ENCODE measurements at places on chromosomes 3 and 15. TPM values are rescaled to one million over a fixed set of nuclear protein-coding genes. Genes with fewer than 3 reads are reported as not detected.

DNA sequence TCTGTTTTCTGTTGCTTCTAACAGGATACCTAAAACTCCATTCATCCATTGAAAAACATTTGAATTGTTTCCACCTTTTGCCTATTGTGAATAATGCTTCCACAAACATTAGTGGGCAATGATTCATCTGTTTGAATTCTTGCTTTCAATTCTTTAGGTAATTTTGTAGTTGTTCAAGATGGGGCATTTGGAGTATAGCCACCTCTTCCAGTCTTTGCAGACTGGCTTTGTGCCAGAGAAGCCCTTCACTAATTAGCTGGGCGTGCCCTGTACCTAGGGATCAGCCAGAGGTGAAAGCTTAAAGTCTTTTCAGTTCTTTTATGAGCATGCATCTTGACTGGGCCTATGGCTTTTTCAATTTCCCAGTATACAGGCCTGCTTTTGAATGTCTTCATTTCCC is 10.9 kb downstream of the RTP1 start:
- no peak for DNase-seq

GRCh38 chr15:92200891-92201290 is 192.8 kb upstream of the ST8SIA2 start:
- DNase-seq: no peak

GRCh38 chr15:94253742-94254141 is 22.4 kb downstream of the MCTP2 start:
- no peak for DNase-seq

GRCh38 chr3:22421589-22421988 is 670.6 kb upstream of the ZNF385D start:
- DNase-seq: no peak

- no peak for DNase-seq
Measured at GRCh38 chr15:65869954-65870871, 922 bp downstream of the RAB11A start.

GRCh38 chr3:155465664-155466063 is 172.2 kb upstream of the STRIT1 start:
- DNase-seq: no peak

GRCh38 chr3:59904296-59904695 is 854.5 kb upstream of the CFAP20DC start:
- no peak for DNase-seq

DNA sequence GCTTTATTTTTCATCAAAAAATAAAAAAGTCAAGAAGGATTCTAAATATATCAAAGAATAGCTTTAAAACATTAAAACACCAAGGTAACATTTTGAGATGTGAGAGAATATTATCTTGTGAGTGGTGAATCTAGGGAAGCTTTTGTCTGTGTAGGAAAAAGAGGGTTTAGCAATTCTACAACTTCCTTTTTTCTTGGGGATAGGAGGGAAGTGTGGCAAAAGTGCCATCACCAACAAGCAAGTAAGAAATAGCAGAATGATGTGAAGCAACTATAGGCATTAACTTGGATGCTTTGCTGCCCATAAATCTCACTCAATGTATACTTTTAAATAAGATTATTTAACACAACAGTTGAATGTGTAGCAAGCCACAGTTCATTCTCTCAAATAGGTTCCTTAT is 57.8 kb upstream of the SUCLG2 start:
- DNase-seq: no peak

GRCh38 chr15:80997692-80998091 is 3.0 kb upstream of the TLNRD1 start:
- no peak for DNase-seq

DNA sequence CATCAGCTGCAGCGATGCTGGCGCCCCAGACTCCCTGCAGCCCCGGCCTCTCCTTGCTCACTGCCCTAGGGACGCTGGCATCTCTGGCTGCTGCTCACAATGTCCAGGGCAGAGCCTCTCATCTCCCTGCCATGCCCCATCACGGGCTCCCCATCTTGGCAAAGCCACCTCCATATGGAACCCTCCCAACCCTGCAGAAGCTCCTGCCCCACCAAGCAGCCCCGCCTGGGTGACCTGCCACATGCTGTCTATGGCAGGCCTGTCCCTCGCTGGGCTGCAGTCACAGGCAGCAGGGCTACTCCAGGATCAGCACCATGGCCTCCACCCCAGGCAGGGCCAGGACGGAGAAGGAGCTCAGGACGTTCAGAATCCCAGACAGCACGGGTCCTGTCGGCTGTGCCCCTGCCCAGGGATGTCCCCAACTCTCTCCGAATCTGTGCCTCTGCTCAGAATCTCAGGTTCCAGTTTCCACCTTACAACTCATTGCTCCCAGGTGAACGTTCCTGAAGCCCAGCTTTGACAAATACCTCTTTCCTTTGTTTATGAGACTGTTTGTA is 58.4 kb downstream of the PLXNA1 start:
- no peak for DNase-seq

GRCh38 chr3:81585937-81586336 is 175.5 kb downstream of the GBE1 start:
- no peak for DNase-seq

GRCh38 chr3:72738752-72739530 is 109.3 kb downstream of the SHQ1 start:
- no peak for DNase-seq

GRCh38 chr15:29534378-29534777 is 264.8 kb upstream of the NSMCE3 start:
- DNase-seq: no peak

GRCh38 chr15:48527517-48527916 is 118.0 kb downstream of the FBN1 start:
- no peak for DNase-seq

- DNase-seq: no peak
Measured at GRCh38 chr3:136547293-136547692, 204.9 kb downstream of the STAG1 start.

DNA sequence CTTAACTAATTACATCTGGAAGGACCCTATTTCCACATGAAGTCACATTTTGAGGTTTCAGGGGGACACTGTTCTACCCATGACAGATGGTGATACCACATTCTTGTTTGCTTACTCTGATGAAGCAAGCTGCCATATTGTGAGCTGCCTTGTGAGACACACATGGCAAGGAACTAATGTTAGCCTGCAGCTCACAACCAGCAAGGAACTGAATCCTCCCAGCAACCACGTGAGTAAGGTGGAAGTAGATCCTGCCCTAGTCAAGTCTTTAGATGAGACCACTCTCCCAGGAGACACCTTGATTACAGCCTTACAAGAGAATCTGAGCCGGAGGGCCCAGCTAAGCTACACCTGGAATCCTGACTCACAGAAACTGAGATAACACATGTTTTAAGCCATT is 160.1 kb downstream of the PDE8A start:
- no peak for DNase-seq

DNA sequence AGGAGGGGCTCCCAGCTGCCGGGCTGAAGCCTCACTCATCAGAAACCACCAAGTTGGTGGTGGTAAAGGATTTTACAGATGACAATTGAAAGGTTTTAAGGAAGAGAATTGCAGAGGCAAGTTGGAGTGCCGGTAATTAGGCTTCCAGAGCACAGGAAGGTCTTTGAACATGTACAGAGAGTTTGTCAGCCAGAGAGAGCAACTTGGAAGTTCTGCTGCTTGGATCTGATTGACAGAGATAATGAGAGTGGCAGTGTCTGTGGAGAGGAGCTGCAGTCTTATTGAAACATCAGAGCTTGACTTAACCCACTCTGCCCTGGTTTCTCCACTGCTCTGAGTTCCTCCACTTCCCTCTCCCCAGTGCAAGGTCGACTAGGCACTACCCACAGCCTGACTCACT is 448.6 kb downstream of the EPHB1 start:
- DNase-seq: no peak

DNA sequence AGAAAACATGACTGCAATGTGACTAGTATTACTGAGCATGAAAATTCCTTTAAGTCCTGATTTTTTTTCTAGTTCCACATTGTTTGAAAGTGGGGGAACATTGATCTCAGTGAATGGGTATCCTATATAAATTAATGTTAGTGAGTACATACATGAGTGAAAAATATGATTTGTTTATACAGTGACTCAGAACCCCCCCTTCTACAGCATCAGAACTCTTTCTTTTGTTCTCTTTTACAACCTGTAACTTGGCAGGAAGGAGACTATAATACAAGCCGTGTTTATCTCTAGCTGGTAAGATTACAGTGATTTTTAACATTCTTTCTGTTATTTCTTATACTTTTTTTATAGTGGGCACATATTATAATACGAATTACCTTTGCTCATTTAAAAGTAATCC is 384.7 kb downstream of the PDCD6IP start:
- DNase-seq: no peak

GRCh38 chr3:131972550-131972949 is 62.3 kb downstream of the CPNE4 start:
- no peak for DNase-seq

CCDC54 gene
- total RNA-seq: not detected

AADACL2 gene
- not detected for total RNA-seq

SLC12A8 gene
- 2.0 TPM for total RNA-seq

GALNT15 gene
- 0.56 TPM for total RNA-seq

CDHR4 gene
- total RNA-seq: not detected

NAA50 gene
- total RNA-seq: 82.8 TPM

INKA1 gene
- 5.1 TPM for total RNA-seq

SQOR gene
- 21.6 TPM for total RNA-seq

SLC6A1 gene
- total RNA-seq: 39.1 TPM

IGSF11 gene
- total RNA-seq: not detected

PIERCE2 gene
- 3.0 TPM for total RNA-seq

STAB1 gene
- not detected for total RNA-seq

THUMPD3 gene
- 43.2 TPM for total RNA-seq

Data from osteocyte (in vitro differentiated cells).